Eye (tissue), 1 donor: ENCODE measurements at places on chromosomes 16 and 17.

DNA sequence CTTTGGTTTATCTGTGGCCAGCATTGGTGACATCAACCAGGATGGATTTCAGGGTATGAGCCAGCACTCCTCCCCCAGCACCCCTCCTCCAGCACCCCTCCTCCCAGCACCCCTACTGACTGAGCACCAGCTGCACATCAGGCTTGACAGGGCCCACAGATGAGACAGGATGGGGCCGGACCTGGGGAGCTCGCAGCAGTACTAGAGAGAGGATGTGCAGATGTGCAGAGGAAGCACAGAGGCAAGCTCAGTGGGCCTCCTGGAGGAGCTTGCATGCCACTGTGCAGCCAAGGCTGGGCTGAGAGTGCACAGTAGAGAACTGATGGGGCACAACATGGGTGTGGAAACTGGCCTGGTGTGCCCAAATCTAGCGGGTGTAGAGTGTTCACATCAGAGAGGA, 16.2 kb downstream of the ITGA3 start:
- DNase-seq = no peak

GRCh38 chr16:76976756-76977155, 214.2 kb upstream of the MON1B start:
- no peak for DNase-seq

GRCh38 chr17:422196-422930, 69.8 kb upstream of the RPH3AL start:
- no peak for DNase-seq

DNA sequence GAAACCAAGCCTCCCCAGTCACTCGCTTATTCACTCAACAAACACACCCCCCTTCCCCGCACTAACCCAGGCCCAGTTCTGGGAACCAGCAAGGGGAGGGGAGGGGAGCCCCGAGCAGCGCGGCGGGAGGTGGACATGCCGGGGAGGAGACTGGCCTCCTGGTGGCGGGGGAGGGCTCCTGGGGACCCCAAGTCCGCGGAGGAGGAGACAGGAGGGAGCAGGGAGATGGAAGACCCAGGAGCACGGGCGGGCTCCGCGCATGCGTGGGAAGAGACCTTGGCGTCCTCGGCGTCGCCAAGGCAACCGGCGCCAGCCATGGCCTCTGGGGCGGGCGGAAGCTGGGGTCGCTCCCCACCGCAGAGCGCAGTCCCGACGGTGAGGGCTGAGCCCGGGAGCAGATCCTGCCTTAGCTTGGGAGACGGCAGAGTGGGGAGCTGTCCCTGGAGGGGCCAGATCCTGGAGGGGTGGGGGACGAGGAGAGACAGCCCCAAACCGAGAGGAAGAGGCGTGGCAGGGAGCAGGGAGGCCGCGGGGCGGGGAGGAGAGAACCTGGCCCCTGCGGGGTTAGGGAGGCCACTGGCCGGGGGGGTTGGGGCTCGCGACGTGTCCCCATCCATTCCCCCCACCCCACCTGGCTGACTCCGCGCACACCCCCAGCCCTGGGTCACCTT, at the start of gene PRR29:
TSS of gene PRR29 (plus strand) at position 302 of the 671 bp plus-strand sequence. CDS start at position 316, 14 bp downstream.
- peak; percentile 92 for DNase-seq

- DNase-seq = no peak
Measured at GRCh38 chr17:46000292-46000691, 1.2 kb downstream of the STH start.

- no peak for DNase-seq
Measured at GRCh38 chr16:70574595-70575271, 51.1 kb downstream of the SF3B3 start.

DNA sequence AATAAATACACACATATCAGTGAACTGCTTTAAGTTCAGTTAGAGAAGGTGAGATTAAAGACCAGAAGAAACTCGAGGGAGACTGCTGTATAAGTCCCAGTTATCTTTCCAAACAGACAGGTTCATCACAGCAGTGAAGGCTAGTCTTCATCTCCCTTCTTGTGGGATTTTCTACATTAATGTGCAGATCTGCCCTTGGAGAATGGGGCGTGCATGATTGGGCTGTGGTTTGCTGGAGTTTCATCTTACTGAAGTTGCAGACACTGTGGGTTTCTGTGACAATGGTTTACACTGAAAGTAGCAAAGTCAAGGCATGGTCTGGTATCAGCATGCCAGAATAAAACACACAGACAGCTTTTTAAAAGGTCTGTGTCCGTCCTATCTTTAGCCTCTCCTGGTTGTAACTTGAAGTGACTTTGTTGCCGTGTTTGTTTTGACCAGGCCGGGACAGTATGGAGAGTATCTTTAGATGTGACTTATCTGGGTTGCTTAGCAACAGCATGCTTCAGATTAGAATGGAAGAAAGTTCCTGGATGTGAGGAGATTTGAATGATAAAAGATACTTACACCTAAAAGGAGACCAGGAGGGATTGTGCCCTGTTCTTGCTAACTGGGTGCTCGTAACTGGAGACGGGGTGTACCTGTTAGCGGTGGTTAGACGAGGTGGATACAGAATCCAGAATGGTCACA, 16.1 kb downstream of the NAA60 start:
- no peak for DNase-seq

- peak; percentile 78 for DNase-seq
Measured at GRCh38 chr17:18966831-18967624, 15.1 kb downstream of the SLC5A10 start.

- DNase-seq = peak; percentile 79
Measured at GRCh38 chr17:81339534-81340296, 44.6 kb upstream of the SLC38A10 start.

GRCh38 chr16:73753931-73754330, 542.7 kb upstream of the PSMD7 start:
- DNase-seq = no peak

DNA sequence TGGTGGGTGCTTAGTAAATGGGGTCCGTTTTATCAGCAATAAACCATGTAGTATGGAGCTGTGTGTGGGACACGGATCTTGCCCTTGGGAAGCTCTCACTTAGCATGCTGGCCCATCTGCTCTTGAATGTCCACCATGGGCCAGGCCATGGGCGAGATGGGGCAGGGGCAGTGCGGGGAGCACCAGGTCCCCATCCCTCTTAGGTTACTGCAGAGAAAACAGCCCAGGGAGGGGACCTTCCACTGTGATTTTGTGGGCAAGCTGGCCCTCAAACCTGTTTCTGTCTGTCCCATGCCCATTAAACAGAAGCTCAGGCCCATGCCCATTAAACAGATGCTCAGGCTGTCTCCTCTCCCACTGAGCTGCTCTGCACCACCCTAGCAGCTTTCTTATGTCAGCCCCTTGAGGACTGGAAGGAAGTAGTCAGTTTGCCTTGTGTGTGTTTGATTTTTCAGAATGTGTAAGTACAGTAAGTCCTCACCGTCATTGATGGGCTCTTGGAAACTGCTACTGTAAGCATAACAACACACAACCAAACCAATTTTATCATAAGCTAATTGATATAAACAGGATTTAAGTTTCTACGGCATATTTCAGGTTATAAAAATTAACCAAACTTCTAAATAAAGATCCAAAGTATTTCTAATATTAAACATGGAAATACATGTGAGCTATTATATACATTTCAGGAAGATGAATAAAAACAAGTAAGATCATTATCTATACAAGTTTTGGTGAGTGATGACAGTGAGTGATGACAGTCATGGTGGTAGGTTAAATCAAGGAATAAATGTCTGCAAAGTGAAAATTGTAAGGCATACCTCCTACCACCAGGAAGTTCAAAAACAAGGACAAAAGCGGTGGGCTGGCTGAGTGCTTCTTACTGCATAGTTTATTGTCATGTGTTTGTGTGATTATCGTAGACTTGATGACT, 11.5 kb downstream of the MPRIP start:
- DNase-seq = no peak
